ENCODE measurements at places on chromosomes 11 and 22. TPM values are rescaled to one million over a fixed set of nuclear protein-coding genes. Genes with fewer than 3 reads are reported as not detected.

- no peak for DNase-seq
Observed at GRCh38 chr11:6599881-6600390, 3.5 kb downstream of the RRP8 start.

GRCh38 chr11:86639137-86639536 is 33.3 kb downstream of the ME3 start:
- DNase-seq, result no peak

- DNase-seq, result no peak
Observed at GRCh38 chr11:61596542-61596941, 15.7 kb upstream of the SYT7 start.

DNA sequence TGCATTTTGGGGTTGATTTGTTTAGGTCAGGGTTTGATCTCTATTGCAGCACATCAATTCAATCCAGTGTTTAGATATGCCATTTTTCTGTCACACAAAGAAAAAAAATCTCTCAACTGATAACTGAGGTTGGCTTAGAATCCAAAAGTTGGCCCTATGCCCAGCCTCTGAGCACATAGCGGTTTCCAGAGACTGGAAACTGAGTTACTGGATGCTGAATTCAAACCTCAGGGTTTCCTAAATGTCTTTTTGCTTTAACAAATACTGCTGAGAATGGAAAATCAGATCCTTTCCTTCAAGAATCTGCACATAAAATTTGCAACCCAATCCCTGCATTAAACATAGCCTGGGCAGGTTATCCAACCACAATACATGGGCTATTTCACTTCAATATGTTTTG is 4.0 kb downstream of the P4HA3 start:
- no peak for DNase-seq

- DNase-seq, result no peak
Observed at GRCh38 chr11:131633921-131634715, 263.7 kb downstream of the NTM start.

- no peak for DNase-seq
Observed at GRCh38 chr11:68810164-68810563, 31.6 kb downstream of the CPT1A start.

CCDC89 gene
- not detected for total RNA-seq

TPBGL gene
- 0.31 TPM for total RNA-seq

ETS1 gene
- total RNA-seq, result 338 TPM

OR4D5 gene
- not detected for total RNA-seq

All from CD8-positive, alpha-beta T cell (primary cell).